ENCODE measurements at places on chromosomes 2 and 18. TPM values are rescaled to one million over a fixed set of nuclear protein-coding genes. Genes with fewer than 3 reads are reported as not detected.
A peak's percentile ranks its signal among the peaks of the same experiment; 100 is the strongest.

GRCh38 chr2:9800975-9801726 lies 42.1 kb upstream of the TAF1B start:
- H3K4me3 ChIP-seq = no peak overlapping the region
- H3K36me3 ChIP-seq = no peaks in the 10 kb centered on the region
- no peaks in the 10 kb centered on the region for H3K27me3 ChIP-seq
- ATAC-seq = peak; percentile 40

- no peaks in the 10 kb centered on the region for H3K27me3 ChIP-seq
- no peak overlapping the region for H3K4me3 ChIP-seq
- H3K4me1 ChIP-seq = no peaks in the 10 kb centered on the region
- ATAC-seq = no peak
- no peak overlapping the region for H3K27ac ChIP-seq
These were observed 145.2 kb upstream of the SYT4 start for GRCh38 chr18:43422518-43422917.

DNA sequence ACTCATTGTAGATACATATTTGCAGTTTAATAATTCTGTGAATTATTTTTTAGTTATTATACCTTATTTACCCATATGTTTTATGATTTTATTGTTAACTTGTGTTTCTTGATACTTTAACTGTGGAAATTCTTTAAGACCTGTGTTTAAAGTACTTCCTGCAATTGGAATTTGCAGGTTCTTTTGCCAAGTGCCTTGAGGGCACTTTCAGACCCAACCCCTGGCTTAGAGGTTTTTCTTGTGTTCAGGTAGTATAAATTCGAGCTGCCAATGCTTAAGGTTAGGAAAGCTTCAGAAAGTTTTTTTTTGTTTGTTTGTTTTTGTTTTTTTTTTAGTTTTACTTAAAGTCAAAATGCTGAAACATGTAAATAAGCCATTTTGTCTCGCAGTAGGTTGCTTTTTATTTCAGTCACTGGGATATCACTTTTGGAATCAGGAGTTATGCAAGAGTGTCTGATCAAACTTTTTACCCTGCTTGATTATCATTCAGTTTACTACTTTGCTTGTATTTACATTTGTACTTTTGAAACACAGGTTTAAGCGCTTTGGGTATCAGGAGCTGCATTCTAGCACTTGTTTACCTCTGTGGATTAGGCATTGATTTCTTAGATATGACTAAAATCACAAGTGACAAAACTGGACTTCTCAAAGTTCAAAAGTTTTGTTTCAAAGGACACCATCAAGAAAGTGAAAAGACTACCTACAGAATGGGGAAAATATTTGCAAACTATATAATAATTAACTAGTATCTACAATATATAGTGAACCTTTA lies 31.8 kb downstream of the TDRD15 start:
- no peaks in the 10 kb centered on the region for H3K36me3 ChIP-seq
- no peak for ATAC-seq
- H3K27ac ChIP-seq = no peak overlapping the region
- H3K27me3 ChIP-seq = peaks cover 12% of the 10 kb centered on the region
- H3K4me1 ChIP-seq = no peaks in the 10 kb centered on the region
- no peak overlapping the region for H3K4me3 ChIP-seq

DNA sequence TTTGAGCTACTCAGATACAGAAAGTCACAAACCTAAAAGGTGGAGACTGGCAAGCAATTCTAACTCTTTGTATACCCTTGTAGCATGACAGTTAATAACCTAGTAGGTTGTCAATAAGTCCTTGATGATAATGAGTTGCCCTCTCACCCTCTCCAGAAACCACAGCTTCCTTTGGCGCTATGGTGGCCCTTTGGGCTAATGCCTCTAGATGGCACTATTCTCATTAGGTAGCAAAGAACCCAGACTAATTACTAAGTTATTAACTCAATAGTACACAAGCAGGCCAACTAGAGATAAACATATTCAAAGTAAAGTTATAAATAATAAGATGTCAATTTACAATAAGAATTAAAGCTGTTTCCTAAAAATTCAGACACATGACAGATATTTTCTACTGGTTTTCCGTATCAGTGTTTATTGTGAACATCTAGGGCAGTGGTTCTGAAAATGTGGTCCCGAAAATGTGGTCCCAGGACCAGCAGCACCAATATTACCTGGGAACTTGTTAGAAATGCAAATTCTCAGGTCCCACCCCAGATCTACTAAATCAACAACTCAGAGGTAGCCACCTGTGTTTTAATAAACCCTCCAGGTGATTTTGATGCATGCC lies 41.1 kb downstream of the LDAH start:
- no peaks in the 10 kb centered on the region for H3K27me3 ChIP-seq
- no peaks in the 10 kb centered on the region for H3K36me3 ChIP-seq
- no peak for ATAC-seq
- H3K4me3 ChIP-seq = no peak overlapping the region
- H3K4me1 ChIP-seq = no peaks in the 10 kb centered on the region

GRCh38 chr2:125850541-125850940 lies 805.4 kb upstream of the GYPC start:
- no peak for ATAC-seq
- no peaks in the 10 kb centered on the region for H3K4me1 ChIP-seq
- H3K36me3 ChIP-seq = no peaks in the 10 kb centered on the region
- no peak overlapping the region for H3K27ac ChIP-seq
- H3K27me3 ChIP-seq = no peaks in the 10 kb centered on the region

- no peaks in the 10 kb centered on the region for H3K36me3 ChIP-seq
- ATAC-seq = no peak
- no peaks in the 10 kb centered on the region for H3K27me3 ChIP-seq
- H3K4me1 ChIP-seq = peaks cover 10% of the 10 kb centered on the region
- H3K27ac ChIP-seq = no peak overlapping the region
These were observed 495.8 kb downstream of the NRXN1 start for GRCh38 chr2:50535971-50536759.

DNA sequence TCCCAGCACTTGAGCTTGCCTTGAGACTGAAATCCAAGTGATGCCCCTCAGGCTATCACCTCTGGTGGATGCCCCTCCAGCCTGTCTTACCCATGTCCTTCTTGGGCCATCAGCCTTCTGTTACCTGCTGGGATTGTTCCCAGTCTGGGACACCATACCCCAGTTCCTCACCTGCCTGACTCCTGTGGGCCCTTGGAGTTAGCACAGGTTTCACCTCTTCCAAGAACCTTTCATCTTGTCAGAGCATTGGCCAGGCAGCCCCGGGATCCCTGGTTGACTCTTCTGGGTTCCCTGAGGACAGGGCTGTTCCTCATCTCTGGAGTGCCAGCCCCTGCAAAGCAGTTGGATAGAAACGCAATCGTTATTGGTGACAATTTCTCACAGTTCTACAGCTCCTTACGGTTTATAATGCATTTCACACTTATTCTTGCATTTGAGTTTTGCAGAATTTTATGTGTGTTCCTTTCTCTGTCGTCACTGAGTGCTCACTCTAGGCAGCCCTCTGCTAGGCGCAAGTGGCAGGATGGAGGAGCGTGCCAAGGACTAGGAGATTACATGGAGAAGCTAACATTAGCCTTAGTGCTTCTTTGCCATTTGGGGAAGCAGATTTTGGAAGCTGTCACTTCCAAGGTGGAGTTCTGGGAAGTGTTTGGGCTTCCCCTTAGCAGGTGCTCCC lies 139.7 kb downstream of the DDX1 start:
- no peak for ATAC-seq
- H3K27ac ChIP-seq = no peak overlapping the region
- H3K27me3 ChIP-seq = no peaks in the 10 kb centered on the region
- no peaks in the 10 kb centered on the region for H3K4me1 ChIP-seq
- no peak overlapping the region for H3K4me3 ChIP-seq

- no peaks in the 10 kb centered on the region for H3K36me3 ChIP-seq
- peaks cover 4% of the 10 kb centered on the region for H3K27me3 ChIP-seq
- no peak overlapping the region for H3K4me3 ChIP-seq
- no peak for ATAC-seq
- H3K4me1 ChIP-seq = no peaks in the 10 kb centered on the region
These were observed 10.5 kb downstream of the DRC1 start for GRCh38 chr2:26412091-26412673.

GRCh38 chr18:5601188-5601624 lies 57.4 kb upstream of the EPB41L3 start:
- no peak overlapping the region for H3K27ac ChIP-seq
- no peaks in the 10 kb centered on the region for H3K4me1 ChIP-seq
- no peaks in the 10 kb centered on the region for H3K36me3 ChIP-seq
- no peak for ATAC-seq

DNA sequence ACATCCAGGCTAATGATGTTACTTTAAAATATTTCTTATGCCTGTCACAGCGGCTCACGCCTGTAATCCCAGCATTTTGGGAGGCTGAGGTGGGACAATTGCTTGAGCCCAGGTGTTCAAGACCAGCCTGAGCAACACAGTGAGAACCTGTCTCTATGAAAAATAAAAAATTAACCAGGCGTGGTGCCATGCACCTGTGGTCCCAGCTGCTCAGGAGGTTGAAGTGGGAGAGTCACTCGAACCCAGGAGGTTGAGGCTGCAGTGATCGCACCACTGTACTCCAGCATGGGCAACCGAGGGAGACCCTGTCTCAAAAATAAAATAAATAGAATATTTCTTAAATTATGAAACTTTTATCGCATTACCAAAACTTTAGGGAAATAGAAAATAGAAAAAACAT lies 28.1 kb upstream of the ACTR3 start:
- no peaks in the 10 kb centered on the region for H3K4me1 ChIP-seq
- no peak for ATAC-seq
- H3K36me3 ChIP-seq = no peaks in the 10 kb centered on the region
- H3K27ac ChIP-seq = no peak overlapping the region

- no peak overlapping the region for H3K27ac ChIP-seq
- H3K36me3 ChIP-seq = no peaks in the 10 kb centered on the region
- peaks cover 36% of the 10 kb centered on the region for H3K4me1 ChIP-seq
- ATAC-seq = no peak
- H3K27me3 ChIP-seq = no peaks in the 10 kb centered on the region
These were observed 59.5 kb upstream of the IGFBP5 start for GRCh38 chr2:216754812-216755211.

- H3K27me3 ChIP-seq = no peaks in the 10 kb centered on the region
- no peak for ATAC-seq
- peaks cover 13% of the 10 kb centered on the region for H3K4me1 ChIP-seq
- no peaks in the 10 kb centered on the region for H3K36me3 ChIP-seq
- no peak overlapping the region for H3K27ac ChIP-seq
- no peak overlapping the region for H3K4me3 ChIP-seq
These were observed 105.9 kb upstream of the THOC1 start for GRCh38 chr18:373780-374179.

- no peaks in the 10 kb centered on the region for H3K4me1 ChIP-seq
- no peak overlapping the region for H3K27ac ChIP-seq
- no peaks in the 10 kb centered on the region for H3K36me3 ChIP-seq
- no peaks in the 10 kb centered on the region for H3K27me3 ChIP-seq
- ATAC-seq = no peak
These were observed 32.8 kb downstream of the TMEM163 start for GRCh38 chr2:134685967-134686366.

- H3K36me3 ChIP-seq = no peaks in the 10 kb centered on the region
- no peak overlapping the region for H3K27ac ChIP-seq
- H3K4me3 ChIP-seq = no peak overlapping the region
- no peak for ATAC-seq
- no peaks in the 10 kb centered on the region for H3K4me1 ChIP-seq
- no peaks in the 10 kb centered on the region for H3K27me3 ChIP-seq
These were observed 255.1 kb downstream of the METTL4 start for GRCh38 chr18:2316082-2316750.

GRCh38 chr2:120825370-120826259 lies 89.9 kb downstream of the GLI2 start:
- no peak overlapping the region for H3K27ac ChIP-seq
- ATAC-seq = peak; percentile 79

GRCh38 chr18:3180325-3180724 lies 39.4 kb downstream of the MYOM1 start:
- H3K27me3 ChIP-seq = no peaks in the 10 kb centered on the region
- H3K4me3 ChIP-seq = no peak overlapping the region
- peaks cover 4% of the 10 kb centered on the region for H3K4me1 ChIP-seq

DNA sequence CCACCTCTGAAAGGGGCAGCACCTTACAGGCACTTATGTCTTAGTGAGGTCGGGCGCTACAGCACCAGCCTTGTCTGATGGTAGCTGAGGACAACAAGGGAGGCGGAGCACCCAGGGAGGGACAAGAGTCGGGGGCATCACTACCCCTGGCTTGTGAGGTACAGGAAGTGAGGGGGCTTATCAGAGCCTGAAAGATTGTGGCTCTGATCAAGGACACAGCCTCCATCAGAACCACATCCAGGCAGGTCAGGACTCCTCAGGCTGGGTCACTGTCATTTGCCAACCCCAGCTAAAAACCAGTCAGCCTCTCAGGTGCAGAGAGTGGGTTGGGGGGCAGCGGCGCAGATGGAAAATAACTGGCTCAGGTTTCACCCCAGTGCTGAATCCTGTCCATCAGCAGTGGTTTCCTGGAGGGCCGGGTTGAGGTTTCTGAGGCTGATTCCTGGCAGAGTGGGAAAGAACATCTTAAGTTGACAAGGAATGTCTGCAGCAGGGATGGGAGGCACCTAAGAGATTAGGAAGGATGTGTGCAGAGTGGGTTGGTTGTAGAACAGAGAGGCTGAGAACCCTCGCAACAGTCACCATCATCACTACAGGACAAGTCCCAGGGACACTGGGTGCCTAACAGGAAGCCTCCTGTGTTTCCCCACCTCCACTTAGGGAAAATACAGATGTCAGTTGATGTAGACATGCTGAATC lies 45.3 kb downstream of the FBLN7 start:
- no peaks in the 10 kb centered on the region for H3K4me1 ChIP-seq
- H3K4me3 ChIP-seq = no peak overlapping the region
- no peak for ATAC-seq
- H3K27me3 ChIP-seq = peaks cover 29% of the 10 kb centered on the region
- no peaks in the 10 kb centered on the region for H3K36me3 ChIP-seq

The RAD51AP2 gene
- not detected for total RNA-seq

The PAX3 gene
- 0.31 TPM for total RNA-seq

The CRYBA2 gene
- total RNA-seq = not detected

The SPP2 gene
- not detected for total RNA-seq

The KCNIP3 gene
- 18.3 TPM for total RNA-seq

The DOK6 gene
- 3.4 TPM for total RNA-seq

The RNF125 gene
- total RNA-seq = 1.7 TPM

The SLC19A3 gene
- total RNA-seq = 0.69 TPM

The EGR4 gene
- total RNA-seq = not detected

The CARF gene
- 8.6 TPM for total RNA-seq

The POMC gene
- 24.4 TPM for total RNA-seq

The PCGF1 gene
- 24.0 TPM for total RNA-seq

The CCDC148 gene
- 1.3 TPM for total RNA-seq

Measured in gastroesophageal sphincter (tissue), 4 donors.